ENCODE measurements at places on chromosomes 16 and 17.

DNA sequence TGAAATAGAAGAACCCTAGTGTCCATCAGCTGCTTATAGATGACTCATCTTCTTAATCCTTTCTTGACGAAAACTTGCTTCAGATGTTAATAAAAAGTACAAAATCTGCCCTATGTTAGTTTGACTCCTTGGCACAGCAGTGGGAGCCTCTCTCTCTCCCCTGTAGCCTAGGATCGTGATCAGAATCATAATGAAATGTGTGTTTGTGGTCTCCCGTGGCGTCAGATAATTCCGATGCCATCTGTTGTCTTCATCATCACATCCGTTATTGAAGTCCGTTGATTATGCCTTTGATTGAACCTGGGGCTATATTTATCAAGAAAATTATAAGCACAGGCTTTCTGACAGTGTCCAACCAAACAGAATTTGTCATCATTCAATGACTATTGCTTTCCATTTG lies 102.5 kb downstream of the BMERB1 start:
- DNase-seq: no peak

GRCh38 chr16:89784406-89784805 lies 32.0 kb downstream of the FANCA start:
- DNase-seq: no peak

DNA sequence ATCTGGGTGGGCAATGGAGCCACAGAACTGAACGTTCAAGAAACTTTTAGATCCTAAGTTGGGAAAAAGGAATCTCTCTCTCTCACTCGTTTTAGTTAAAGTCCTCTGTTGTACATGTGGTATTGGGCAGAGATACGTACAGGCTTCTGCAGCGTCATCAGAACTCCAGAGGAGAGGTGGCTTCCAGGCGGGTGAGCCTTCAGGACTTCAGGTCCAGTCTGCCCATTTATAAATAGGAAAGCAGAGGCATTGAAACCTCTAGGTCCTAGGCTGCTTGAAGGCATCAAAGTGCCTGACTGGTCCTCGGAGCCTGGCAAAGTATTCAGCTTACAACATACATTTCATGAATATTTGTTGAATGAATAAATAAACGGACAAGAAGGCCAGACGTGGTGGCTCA lies 8.1 kb upstream of the TNFRSF13B start:
- no peak for DNase-seq

GRCh38 chr17:42564815-42565522 lies 1.9 kb upstream of the MLX start:
- peak; percentile 17 for DNase-seq

GRCh38 chr16:9476744-9477143 lies 385.3 kb downstream of the HAPSTR1 start:
- no peak for DNase-seq

DNA sequence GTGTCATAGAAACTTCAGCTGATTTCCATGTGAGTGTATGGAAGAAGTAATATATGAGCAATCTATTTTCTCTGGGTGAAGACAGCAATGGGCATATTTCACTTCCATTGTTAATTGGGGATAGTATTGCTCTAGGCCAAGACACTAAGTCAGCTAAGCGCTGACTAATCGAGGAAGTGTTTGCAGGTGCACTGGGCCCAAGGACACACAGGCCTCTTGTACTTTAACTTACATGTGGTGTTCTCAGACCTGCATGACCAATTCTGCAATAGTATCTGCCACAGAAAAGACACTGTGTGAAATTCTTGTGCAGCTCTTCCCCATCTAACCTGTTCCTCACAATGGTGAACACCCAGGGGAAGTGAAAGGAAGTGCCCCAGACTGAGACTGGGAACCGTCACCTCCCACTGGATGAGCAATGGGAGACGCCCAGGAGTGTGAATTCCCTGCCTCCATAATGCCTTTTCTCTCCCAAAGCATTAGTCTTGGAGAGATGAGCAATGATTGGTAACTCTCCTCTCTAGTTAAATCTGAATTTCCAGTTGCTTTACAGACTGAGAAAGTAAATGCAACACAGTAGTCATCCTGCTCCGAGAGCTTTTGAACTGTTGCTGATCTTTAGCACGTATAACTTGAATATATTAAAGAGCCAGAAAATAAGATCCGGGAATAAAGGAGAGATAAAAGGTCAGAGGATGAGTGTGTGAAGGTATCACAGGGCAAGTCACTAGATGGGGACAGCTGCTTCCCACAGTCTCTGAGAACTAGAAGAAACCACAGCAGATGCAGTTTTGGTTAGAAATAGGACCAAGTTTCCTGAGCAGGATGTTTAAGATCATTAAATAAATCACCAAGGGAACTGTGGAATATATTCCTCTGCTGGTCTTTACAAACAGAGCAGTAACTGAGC lies 82.6 kb downstream of the CDK5R1 start:
- DNase-seq: no peak

- DNase-seq: peak; percentile 64
These were observed 9.6 kb downstream of the IL32 start for GRCh38 chr16:3074860-3075522.

DNA sequence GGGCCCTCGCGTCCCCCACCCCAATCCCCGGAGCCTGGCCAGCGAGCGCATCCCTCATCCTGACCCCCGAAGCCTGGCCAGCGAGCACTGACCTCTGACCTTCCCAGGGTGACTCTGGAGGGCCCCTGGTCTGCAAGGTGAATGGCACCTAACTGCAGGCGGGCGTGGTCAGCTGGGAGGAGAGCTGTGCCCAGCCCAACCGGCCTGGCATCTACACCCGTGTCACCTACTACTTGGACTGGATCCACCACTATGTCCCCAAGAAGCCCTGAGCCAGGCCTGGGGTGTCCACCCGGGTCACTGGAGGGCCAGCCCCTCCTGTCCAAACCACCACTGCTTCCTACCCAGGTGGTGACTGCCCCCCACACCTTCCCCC lies 2.3 kb downstream of the TPSD1 start:
- DNase-seq: no peak

DNA sequence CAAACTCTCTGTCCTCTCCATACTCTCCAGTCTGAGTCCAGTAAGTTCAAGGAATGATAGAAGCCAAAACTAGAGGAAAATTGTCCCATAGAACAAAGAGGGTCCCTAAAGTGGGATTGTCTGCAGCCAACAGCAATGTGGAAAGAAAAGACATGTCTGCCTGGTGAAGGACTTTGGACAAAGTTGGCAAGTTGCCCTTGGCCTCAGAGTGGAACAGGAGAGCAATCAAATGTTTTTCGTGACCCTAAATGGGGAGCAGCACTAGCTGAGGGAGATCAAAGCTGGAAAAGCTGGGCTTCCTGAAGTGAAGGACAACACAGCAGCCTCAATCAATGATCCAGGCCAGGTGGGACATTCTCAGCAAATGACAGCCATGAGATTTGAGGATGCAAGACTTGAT lies 183.5 kb downstream of the CHD9NB start:
- no peak for DNase-seq

- DNase-seq: no peak
These were observed 68.7 kb downstream of the HIC1 start for GRCh38 chr17:2123375-2124251.

- peak; percentile 58 for DNase-seq
These were observed 176.2 kb upstream of the FAM20A start for GRCh38 chr17:68777243-68777855.

DNA sequence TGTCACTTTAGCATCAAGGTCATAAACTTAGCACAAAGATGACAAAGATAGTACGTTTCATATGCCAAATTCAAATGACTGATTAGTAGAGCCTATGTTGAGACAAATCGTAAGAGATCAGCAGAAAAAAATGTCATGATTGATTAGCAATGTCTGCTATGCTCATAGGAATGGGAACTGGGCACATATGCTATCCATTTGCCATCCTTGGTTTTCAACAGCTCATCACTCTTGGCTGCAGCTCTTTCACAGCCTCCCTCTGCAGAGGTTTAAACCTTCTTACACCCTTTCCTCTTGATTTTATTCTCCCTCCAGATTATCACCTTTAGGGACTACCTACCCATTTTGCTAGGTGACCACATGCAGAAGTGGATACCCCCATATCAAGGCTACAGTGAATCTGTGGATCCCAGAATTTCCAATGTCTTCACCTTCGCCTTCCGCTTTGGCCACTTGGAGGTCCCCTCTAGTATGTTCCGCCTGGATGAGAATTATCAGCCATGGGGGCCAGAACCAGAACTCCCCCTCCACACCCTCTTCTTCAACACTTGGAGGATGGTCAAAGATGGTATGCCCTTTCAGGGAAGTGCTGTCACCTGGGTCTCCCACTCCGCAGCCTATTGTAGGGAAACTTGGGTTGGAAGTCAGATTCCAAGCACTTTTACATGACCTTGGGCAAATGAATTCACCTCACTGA lies 16.2 kb downstream of the MPO start:
- no peak for DNase-seq

- no peak for DNase-seq
These were observed 43.1 kb downstream of the PIK3R5 start for GRCh38 chr17:8922451-8922850.

DNA sequence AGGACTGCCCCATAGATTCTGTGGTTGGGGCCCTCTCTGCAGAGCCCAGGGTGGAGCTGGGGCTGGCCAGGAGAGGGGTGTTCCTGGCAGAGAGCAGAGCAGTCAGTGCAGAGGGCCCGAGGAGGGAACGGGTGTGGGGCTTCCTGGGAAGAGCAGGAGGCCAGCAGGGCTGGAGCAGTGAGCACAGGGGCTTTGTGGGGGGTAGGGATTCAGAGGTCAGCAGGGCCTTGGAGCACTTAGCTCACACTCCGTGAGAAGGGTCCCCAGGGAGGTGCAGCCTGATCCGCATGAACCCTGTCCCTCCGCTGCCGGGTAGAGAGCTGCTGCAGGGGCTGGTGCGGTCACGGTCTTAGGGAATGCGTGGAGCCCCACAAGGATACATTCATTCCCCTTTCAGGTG lies 113.0 kb upstream of the CIBAR2 start:
- DNase-seq: no peak

All from Right ventricle myocardium superior (tissue), 1 donor.